ENCODE measurements at places on chromosomes 12 and 14.

DNA sequence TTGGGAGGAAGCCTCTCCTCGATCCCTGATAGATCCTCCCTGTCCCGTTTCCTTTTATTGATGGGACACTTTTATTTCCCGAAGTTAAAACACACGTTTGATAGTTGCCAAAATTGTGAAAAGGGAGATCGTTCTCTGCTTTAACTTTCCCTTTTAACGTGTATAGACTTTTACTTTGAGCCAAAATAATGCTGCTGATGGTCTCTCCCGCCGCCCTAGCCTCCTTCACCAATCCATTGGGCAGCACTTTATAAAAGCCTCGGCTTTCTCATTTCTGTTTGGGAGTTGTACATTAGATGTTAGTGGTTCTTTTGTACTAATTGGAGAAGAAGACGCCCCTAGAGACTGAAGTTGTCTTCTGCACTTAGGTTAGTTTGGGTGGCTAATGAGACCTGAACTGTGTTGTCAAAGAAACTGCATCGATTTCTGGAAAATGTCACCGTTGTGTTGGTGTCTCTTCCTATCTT lies 1.4 kb downstream of the TMTC2 start:
- no peak for DNase-seq

- no peak for DNase-seq
Measured at GRCh38 chr14:98701377-98701776, 570.6 kb downstream of the BCL11B start.

GRCh38 chr12:31205054-31205453 lies 120.9 kb downstream of the SINHCAF start:
- no peak for DNase-seq

- DNase-seq: no peak
Measured at GRCh38 chr14:89498878-89499277, 81.8 kb upstream of the FOXN3 start.

- no peak for DNase-seq
Measured at GRCh38 chr12:3216097-3216496, 138.9 kb downstream of the TSPAN9 start.

DNA sequence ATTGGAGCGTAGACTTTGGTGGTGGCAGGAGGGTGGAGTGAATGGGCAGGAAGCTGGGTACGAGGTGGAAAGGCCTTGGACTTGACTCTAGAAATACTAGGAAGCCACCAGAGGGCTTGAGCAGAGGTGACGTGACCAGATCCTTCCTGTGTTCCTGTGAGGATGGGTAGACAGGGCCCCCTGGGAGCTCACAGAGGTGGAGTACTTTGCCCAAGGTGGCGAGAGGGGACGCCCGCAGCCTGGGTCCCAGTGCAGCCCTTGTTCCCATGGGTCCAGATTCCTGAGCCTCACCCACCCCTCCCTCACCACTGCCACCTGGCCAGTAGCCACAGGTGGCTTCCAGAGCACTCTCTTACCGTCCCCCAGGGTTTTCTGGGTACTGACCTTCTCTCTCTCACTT lies 89.8 kb downstream of the KIF26A start:
- DNase-seq: no peak

DNA sequence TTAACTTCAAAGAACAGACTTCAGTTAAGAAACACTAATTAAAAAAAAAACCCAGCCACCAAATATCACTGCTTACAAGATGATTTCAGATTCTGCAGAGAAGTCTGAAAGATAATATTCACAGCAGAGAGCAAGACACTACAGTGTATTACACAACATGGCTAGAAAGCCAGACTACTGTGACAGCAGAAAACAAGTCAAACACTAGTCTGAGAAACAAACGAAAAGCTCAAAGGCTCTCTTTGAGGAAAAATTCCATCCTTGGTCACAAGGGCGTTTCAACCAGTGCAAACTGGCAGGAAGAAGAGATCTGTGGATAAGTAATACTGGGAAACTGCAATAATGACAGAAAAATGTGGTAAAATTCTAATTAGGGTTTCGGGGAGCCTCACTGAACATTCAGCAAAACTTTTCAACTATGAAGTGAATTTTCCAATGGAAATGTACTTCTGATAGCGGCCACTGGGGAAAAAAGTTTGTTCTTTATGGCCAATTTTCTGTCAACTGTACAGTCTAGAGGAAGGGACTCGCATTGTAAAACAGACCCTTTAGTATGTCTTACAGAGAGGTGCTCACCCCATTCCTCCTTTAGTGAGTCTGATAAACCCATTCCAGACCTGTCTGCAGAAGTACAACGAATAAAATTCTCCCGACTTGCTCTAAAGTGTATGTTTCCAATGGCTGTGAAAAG lies 50.4 kb downstream of the ACADS start:
- no peak for DNase-seq

GRCh38 chr12:89156340-89156739 lies 196.0 kb downstream of the DUSP6 start:
- DNase-seq: no peak

- DNase-seq: no peak
Measured at GRCh38 chr14:31828946-31829868, 247.9 kb upstream of the ARHGAP5 start.

DNA sequence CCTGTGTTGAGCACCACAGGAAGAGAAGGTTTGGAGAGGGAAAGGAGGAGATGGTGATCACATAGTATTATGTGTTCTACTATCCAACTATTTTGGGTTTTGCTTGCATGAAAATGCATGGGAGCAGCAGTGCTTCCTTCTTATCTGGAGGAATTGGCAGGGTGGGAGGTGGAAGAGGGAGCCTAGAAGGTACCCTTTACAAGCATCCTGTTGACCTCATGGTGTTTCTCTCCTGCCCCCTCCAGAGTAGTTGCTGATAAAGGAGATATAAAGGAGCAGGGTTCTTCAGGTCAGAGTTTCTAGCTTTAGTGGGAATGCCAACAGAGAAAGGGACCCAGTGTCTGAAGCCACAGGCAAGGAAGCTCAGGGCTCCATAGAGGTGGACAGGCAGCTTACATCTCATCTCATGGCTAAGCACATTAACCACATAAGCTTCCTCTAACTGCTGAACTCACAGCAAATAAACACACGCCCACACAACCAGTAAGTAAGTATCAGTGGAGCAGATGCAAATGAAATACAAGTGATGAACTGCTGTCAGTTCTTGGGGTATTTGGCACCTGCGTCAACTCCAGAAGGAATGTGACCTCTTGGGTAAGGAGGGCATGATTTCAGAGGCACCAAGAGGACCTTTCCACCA lies 174.2 kb upstream of the SLC38A2 start:
- DNase-seq: peak; percentile 8

DNA sequence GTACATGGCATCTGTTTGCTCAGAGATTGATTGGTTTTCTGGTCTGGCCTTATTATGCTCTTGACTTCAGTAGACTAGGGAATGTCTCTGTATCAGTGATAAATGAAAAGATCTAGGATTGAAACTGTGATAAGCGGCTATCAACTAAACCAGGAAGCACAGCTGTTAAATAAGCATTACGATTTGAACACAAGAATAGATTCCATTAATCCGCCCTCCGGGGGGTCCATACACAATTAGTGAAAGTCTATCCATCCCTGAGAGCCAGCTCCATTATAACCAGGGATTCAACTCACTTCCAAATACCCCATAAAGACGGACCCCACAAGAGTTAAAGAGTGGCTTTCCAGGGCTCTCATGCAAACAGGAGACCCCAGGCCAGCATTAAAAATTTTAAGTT lies 279.0 kb downstream of the GRIN2B start:
- DNase-seq: no peak

GRCh38 chr12:128259556-128260070 lies 7.4 kb upstream of the TMEM132C start:
- DNase-seq: no peak

GRCh38 chr14:66069830-66070541 lies 416.2 kb upstream of the CCDC196 start:
- no peak for DNase-seq

GRCh38 chr12:67758119-67758518 lies 109.6 kb downstream of the DYRK2 start:
- DNase-seq: no peak

- no peak for DNase-seq
Measured at GRCh38 chr14:34362641-34363251, 99.3 kb downstream of the SPTSSA start.

- DNase-seq: no peak
Measured at GRCh38 chr12:132427999-132428935, 61.7 kb upstream of the FBRSL1 start.

DNA sequence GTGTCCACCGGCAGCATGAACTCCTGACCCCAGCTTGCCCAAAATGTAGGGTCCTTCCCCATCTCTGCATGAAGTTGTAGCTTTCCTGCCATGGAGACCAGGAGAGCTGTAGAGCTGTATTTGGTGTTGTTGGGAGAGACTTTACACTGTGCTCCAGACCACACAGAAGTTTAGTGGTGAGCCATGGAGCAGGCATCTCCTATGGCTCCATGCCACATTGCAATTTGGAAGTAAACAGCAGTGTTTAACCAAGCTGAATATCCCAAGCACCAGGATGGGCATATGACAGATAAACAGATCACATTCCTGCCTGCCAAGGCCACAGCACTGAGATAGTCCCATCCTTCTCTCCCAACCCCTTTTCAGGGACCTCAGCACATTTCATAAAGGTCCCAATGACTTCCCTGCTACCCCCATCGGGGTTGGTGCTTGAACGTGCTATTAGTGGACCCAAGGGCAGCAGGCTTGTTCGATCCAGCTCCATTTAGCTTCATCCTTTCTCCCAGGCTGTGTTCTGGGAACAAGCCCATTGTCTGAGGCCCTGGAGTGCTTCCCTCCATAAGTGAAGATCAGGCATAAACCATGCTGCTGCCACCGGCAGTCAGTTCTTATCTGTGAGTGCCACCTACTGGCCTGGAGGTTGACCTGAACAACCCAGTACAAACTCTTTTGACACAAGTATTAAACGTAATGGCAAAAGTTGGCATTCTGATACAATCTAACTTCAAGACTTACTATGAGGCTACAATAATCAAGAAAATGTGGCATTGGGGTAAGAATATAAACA lies 172.3 kb upstream of the ATXN7L3B start:
- DNase-seq: no peak

- no peak for DNase-seq
Measured at GRCh38 chr14:86296173-86296572, 766.2 kb downstream of the FLRT2 start.

- DNase-seq: no peak
Measured at GRCh38 chr12:133180669-133181068, 626 bp upstream of the ZNF268 start.

DNA sequence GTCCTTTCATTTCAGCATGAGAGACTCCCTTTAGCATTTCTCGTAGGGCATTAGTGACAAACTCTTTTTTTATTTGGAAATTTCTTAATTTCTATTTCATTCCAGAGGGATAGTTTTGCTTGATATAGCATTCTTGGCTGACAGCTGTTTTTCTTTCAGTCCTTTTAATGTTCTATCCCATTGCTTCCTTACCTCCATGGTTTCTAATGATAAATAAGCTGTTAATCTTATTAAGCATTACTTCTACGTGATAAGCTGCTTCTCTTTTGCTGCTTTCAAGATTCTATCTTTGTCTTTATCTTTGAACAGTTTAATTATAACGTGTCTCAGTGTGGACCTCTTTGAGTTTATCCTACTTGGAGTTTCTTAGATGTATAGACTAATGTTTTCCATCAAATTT lies 11.6 kb upstream of the TMEM63C start:
- DNase-seq: no peak

DNA sequence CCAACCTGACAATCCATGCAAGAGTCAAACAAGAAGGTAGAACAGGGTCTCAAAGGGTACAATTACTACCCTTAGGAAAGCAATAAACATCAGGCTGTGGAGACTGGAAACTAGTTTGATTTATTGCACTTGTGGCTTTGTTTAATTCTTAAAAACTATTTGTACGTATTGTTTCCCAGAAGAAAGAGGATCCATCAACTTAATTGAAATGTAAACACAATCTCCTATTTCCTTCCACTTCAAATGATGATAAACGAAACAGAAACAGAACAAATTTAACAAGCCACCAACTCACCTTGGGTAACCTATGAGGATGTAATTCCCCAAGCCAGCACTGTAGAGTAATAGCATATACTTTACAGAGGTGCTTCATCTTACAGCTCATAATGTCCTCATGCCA lies 8.0 kb downstream of the STXBP6 start:
- no peak for DNase-seq

GRCh38 chr14:77691259-77691658 lies 16.6 kb downstream of the ALKBH1 start:
- no peak for DNase-seq

DNA sequence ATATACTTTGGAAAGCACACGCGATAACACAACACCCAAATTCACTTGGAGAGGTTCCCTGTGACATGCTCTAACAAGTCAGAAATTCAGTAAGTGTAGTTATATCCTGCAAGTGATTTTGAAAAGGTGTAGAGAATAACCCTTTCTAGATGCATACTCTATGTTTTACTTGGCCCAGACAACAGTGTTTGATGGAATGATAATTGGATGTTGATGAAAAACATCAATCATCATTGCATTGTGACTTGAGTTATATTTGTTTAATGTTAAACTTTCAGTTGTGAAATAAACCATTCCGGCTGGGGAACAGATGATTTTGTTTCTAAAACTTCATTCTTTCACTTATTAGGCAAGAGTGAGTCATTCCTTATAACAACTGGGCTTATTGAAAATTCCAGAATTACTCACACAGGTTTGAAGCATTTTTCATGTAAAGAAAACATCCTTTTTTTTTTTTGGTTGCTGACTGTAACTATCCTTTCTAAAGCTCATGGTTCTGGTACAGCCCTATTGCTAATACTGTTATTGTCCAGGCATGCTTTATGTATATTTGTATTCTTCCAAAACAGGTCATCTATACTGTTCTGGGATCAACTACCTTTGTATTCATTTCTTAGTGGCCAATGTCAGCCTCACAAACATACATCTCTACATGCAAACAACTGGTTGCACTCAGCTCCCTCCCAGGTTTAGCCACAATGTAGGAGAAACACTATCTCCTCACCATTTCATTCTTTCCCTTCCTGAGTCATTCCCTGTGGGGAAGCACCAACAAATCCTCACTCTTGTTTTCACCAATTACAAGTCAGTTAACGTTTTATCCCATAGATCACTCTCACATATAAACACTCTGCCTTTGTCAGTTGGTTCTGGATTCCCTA lies 121.2 kb upstream of the LRIG3 start:
- no peak for DNase-seq

DNA sequence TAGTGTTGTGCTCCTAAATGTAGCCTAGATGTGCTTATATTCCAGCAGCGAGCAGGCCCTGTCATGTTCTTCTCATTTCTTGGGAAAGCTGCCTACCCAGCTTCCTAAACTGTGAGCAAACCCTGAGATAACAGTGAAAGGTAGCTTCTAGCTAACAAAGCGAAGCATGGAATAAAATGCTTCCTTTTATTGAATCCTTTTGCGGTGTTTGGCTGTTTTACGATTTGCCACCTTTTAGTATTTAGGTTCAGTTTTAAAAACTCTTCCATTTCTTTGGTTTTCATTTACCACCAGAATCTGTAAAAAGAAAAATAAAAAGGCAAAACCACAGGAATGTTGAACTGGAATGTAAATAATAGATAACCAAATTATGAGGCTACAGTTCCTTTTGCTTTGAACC lies 5.0 kb upstream of the PKP2 start:
- no peak for DNase-seq

DNA sequence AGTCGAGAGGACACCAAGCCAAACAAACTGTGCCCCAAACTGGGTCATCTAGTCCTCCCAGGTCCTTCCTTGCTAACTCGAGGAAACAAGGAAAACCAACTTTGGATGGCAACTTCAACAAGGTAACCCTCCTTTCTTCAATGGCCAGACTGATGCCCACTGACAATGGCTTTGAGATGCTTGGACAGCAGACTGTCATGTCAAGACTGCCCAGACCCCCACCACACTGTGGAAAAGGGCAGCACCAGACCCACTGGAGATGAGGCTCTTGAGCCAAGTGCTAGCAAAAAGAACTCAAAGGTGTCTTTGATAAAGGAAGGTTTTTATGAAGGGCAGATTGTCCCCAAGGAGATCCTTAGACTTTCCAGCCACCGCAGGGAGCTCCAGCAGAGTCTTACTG lies 9.0 kb upstream of the CDH24 start:
- DNase-seq: no peak

All from stimulated activated CD4-positive, alpha-beta T cell treated with anti-CD3 and anti-CD28 coated beads, Interleukin-2, amount 100 ng/mL, for 4 hours (primary cell).